ENCODE measurements at places on chromosomes 7 and 10. TPM values are rescaled to one million over a fixed set of nuclear protein-coding genes. Genes with fewer than 3 reads are reported as not detected.

GRCh38 chr7:113045379-113045778, 41.2 kb downstream of the GPR85 start:
- no peak for DNase-seq

DNA sequence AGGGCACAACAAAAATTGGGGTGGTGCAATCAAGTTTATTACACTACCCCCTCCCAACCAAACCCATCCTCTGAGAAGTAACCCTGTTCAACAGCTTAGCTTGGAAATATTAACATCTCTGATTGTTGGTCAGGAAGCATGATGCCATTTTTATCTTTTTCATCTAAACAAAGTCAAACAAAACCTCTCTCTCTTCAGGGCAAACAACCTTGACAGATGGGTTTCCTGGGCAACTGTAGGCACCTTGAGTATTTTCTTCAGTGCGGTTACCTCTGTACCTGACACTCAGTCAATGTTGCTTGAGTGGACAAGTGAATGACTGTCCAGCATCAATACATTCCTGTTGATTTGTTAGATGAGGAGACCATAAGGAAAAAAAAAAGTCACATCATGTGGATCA, 183.6 kb downstream of the NRP1 start:
- no peak for DNase-seq

DNA sequence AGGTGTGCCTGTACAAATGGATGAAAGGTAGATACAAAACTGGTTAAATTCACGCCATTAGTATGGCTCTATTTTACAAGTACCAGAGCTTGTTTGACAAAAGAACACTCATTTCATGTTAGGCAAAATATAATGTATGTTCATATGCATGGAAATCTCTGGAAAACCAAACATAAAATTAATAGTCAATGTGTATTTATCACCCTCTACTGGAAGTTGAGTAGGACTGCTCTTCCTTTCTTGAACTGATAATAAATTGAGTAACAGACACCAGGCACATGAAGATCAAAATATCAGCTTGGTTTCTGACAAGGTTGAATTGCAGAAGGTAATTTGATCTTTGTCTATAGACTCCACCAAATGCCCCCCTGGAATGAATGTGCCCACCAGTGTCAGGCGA, 19.8 kb upstream of the AKR1B1 start:
- DNase-seq: no peak

GRCh38 chr10:7389346-7389745, 21.5 kb downstream of the SFMBT2 start:
- DNase-seq: no peak

GRCh38 chr10:69107176-69107490, 16.8 kb upstream of the VPS26A start:
- DNase-seq: no peak

DNA sequence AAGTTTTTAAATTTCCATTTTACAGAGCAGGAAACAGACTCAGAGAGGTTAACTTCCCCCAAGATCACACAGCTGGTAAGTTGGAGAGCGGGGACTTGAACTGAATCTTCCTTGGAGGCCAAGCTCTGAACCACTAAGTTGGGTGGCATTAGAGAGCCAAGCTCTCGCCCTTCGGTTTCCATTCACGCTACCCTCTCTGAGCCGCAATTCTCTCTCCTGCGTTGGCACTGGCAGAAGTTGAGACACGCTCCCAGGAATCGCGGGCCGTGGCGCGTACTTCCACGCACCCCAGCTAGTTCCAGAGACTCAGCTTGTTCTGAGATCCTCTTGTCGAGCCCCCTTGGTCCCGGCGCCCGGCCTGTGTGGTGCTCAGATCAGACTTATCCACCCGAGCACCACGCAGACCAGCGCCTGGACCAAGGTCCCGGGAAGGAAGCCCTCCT, 29.3 kb upstream of the VAX1 start:
- DNase-seq: no peak

The PRKCQ gene
- polyA plus RNA-seq: 1.6 TPM

The CCL24 gene
- 2.3 TPM for polyA plus RNA-seq

The ARL5B gene
- 43.2 TPM for polyA plus RNA-seq
